ENCODE measurements at places on chromosomes 1 and 21. TPM values are rescaled to one million over a fixed set of nuclear protein-coding genes. Genes with fewer than 3 reads are reported as not detected.
A peak's percentile ranks its signal among the peaks of the same experiment; 100 is the strongest.

FAM131C gene
- 2.1 TPM for total RNA-seq

- DNase-seq: no peak
Measured at GRCh38 chr1:101532377-101532776, 295.6 kb downstream of the S1PR1 start.

GRCh38 chr1:236282425-236282716 lies 613 bp upstream of the ERO1B start:
- no peak for DNase-seq

NMNAT2 gene
- 2.4 TPM for total RNA-seq

GRCh38 chr1:223339861-223340260 lies 24.1 kb downstream of the SUSD4 start:
- DNase-seq: no peak

PAQR6 gene
- total RNA-seq: 0.40 TPM

INSRR gene
- not detected for total RNA-seq

DNA sequence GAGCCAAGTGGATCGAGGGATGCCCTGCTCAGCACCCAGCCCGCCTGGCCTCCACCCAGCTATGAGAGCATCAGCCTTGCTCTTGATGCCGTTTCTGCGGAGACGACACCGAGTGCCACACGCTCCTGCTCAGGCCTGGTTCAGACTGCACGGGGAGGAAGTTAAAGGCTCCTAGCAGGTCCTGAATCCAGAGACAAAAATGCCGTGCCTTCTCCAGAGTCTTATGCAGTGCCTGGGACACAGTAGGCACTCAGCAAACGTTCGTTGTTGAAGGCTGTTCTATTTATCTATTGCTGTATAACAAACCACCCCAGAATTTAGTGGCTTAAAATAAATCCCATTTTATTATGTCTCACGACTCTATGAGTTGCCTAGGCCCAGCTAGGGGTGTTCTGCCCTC lies 6.8 kb upstream of the BSND start:
- no peak for DNase-seq

- DNase-seq: no peak
Measured at GRCh38 chr21:38181096-38181495, 75.7 kb upstream of the KCNJ15 start.

DNA sequence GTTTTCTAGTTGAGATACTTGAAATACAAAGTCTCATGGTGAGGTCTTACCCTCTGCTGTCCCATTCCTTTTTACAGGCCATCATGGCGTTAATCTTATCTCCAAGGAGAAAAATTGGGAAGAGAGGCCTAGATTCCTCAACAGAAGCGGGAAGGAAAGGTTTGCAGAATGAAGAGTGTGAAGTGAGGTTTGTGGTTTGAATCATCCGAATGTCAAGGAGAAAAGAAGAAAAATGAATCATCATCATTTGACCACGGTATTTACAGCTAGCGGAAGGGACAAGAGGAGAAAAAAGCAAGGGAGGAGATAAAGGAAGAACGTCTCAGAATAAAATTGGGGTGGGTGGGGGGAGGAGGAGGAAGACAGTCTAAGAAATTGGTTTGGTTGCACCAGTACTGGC lies 935 bp upstream of the COG2 start:
- peak; percentile 78 for DNase-seq

DNA sequence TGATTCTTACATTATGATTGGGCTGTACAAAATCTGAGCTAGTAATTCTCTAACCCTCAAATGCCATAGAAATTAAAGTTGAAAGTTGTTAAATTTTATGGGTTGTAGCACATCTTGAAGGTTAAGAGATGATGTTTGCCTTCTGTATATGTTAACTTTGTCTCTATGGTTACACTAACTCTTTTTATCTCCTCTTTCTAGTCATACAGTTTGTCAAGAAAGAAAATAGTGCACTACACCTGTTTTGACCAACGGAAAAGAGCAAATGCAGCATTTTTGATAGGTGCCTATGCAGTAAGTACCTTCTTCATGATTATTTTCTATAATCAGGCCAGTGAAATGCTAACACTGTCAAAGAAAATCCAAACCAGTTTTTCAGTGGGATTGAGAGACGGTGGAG lies 38.2 kb downstream of the CDC14A start:
- DNase-seq: no peak

OR2L8 gene
- total RNA-seq: not detected

DNA sequence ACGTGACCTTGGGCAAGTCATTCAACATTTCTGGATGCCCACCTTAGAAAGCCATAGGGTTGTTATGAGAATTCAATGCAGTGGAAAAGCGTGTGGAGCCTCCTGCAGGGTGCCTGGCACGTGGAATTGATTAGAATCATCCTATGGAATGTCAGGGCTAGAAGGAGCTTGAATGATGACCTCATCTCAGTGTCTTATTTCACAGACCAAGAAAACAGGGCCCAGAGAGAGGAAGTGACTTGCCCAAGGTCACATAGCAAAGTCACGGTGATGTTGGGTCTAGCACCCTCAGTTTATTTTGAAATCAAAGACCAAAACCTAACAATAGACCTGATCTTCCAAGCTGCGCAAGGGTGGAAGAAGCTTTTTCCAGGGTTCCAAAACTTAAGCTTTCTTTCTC lies 6.0 kb downstream of the TRABD2B start:
- peak; percentile 85 for DNase-seq

DNA sequence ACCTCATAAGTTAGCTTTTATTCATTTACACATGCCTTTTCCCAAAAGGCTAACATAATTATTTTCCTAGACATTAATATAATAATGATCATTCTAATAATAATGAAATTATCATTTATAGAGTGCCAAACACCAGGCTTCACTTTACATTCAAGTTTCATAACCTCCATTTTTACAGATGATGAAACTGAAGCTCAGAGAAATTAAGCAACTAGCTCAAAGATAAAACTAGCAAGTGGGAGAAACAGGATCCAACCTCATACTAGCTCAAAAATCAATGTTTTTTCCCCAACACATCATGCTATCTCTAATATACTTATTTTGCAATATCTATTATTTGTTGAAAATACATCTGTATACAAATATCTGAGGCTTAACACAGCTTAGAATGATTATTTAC lies 14.0 kb downstream of the LPGAT1 start:
- DNase-seq: no peak

PIGR gene
- total RNA-seq: not detected

PLA2G5 gene
- total RNA-seq: not detected

Data from HT1080 (cell line).